COLO829 (cell line): ENCODE measurements at places on chromosomes 4 and X.
A peak's percentile ranks its signal among the peaks of the same experiment; 100 is the strongest.

DNA sequence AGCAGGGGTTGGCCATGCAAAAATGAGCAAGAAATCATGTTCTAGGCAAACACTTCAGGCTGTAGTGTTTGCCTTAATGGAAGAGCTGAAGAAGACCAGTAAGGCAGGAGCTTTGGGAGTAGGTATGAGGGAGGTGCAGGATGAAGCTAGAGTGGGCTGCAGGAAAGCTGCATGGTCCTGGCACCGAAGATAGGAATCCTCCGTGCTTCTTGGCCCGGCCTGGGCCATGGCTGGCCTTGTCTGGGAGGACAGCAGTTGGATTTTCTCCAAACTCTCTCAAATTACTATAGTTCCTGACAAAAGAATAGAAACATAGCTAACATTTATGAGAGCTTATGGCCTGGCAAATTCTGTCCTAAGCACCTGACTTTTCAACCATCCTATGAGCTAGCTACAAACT is 116.5 kb downstream of the UCHL1 start:
- DNase-seq = no peak

DNA sequence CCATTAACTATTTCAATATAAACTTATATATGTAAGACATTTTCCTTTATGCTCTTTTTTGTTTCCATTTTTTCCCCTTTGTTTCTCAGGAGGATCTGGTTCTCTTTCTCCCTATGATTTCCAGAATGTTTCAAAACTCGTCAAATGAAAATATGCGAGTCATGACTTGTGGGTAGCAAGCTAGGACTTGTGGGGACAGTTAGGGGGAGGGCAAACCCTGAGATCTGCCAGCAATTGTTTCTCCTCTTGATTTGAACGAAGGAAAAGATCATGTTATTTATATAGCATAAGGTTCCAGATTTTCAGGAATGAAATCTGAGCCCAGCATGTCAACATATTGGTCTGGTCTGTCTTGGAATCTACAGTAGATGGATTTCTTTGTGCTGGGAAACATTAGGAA is 28.9 kb upstream of the GPC4 start:
- no peak for DNase-seq

- DNase-seq = no peak
Observed at GRCh38 chrX:581066-581465, 49.5 kb upstream of the SHOX start.

GRCh38 chr4:140103676-140104075 is 50.3 kb downstream of the MAML3 start:
- no peak for DNase-seq

- no peak for DNase-seq
Observed at GRCh38 chr4:85149676-85150075, 183.2 kb upstream of the WDFY3 start.

GRCh38 chr4:41061482-41062185 is 152.7 kb downstream of the APBB2 start:
- no peak for DNase-seq

DNA sequence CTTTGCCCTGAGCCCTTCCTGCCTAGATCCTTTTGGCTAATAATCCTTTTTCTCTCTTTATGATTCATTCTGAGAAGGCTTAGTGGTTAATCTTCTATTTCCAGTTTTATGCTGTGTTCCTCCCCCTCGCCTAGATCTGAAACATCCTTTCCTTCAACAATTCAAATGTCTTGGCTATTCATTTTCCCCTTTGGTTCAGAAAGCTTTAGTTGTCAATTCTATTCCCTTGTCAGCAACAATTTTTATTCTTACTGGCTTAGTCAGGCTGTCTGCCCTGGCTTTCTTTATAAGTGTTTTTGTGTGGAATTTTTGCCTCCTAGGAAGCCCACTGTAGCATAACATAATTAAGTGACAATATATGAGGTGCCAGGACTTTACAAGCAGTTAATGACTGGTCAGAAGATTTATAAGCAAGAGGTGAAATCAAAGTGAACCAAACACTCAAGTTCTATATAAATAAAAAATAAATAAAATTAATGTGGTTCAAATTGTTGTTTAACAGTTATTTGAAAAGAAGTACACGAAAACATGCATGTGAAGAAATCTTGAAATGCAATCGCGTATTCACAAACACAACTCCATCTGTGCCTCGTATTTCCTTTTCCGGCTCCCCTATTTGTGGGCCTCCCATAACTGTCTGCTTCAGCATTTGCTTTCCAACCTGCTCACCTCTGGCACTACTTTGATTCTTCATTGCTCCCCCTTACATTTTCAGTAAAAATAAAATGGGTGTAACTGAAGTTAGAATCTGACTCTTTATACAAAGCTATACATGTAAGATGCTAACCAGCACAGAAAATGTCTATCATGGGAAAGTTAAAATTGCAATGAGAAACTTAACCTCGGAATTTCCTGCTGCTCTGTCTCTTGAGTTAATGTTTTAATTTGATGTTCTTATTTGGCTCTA is 235.4 kb downstream of the SPRY1 start:
- peak; percentile 48 for DNase-seq

GRCh38 chrX:10011991-10012390 is 44.8 kb downstream of the CLDN34 start:
- no peak for DNase-seq

DNA sequence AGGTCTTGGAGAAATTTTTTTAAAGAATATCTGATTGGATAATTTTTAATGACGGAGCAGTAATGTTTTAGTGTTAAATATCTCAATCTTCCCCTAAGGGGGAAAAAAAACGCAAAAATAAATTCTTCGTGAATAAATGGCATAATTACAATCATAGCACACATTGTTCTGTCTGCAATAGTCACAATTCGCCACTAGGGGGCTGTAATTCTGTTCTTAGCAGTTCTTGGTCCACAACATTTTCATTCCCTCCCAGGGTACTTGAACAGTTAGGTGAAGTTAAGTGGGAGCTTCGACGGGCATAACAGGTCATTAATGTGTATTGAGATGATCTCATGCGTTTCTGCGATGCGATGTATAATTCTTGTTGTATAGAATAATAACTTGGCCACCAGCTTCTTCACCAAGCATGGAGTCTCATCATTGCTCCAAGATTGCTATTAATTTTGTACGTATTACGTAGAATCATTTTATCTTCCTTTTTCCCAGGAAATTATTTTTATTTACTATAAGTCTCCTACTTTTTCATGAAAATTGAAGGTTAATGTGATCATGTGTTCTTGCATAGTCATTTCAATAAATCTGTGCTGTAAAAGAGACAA is 27.2 kb downstream of the HTR2C start:
- DNase-seq = peak; percentile 6

DNA sequence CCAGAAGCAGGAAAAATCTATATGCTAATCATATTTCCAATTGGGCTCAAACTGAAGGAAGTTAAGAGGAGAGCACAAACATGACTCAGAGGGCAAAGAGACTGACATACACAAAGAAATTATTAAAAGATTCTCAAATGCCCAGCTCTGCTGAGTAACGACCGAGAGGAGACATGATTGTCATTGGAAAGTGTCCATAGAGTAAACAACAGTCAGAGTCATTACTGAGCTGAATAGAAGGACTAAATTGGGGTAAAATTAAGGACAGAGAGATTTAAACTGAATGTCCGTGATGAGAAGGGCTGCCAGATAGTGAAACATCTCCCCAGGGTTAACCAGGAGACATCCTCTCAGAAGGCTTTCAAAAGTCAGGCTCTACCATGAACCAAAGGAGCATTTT is 111.2 kb upstream of the GALNT7 start:
- peak; percentile 71 for DNase-seq

DNA sequence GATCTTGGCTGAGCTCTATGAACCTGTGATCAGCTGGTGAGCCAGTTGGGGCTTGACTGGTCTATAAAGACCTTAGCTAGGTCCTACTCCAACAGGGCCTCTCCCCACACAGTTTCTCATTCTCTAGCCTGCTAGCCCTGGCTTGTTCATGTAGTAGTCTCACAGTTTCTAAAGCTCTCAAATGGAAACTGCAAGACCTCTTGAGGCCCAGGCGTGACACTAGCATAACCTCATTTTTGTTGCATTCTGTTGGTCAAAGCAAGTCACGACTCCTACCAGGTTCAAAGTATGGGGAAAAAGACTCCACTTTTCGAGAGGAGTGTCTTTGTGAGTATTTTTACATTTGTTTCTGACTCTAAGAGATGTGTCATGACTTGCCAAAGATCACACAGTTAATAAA is 50.9 kb downstream of the CEP44 start:
- no peak for DNase-seq

DNA sequence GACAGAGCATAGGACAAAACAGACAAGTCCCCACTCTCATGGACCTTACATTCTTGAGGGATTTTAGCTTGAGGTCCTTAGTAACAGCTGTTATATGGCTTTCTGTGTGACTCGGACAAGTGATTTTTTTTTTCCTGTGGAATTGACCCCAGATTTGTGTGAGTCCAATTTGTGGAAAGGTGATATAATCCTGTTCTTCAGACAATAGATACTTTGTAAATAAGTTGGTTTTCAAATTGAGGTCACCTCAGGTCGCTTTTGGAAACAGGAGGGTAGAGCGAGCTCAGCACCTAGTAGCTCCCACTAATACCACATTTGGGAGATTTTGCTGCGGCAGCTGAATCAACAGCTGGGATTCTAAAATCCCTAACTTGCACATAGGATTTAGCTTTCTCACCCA is 1008.8 kb downstream of the ADGRL3 start:
- DNase-seq = no peak

DNA sequence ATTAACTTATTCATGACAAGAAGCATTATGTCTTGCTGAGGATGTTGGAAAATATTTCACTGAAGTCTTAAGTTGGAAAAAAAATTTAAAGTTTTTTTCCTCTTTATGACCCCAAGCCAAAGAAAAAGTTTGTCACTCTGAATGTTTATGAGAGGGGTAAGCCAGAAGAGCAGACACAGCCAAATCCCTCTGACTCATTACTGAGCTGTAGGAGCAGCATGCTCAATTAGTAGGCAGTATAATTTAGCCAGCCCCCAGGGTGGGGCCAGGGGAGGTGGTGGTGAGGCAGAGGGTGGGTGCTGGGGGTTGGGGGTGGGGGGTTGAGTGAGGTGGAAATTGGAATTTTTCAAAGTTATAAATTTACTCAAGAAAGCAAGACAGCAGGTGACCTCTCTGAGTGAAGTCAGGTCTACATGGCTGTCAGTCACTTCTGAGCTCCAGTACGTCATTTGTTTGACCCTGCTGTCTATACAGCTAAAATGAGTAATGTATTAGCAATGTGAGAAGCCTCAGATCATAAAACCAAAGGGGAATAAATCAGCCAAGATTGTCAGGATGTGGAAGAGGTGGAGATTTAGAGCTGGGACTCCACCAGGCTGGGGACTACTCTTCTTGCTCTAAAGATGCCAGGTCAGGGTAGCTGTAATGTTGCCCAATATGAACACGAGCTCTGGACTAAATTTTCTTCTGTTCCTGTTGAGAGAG is 98.8 kb upstream of the NDP start:
- peak; percentile 21 for DNase-seq

DNA sequence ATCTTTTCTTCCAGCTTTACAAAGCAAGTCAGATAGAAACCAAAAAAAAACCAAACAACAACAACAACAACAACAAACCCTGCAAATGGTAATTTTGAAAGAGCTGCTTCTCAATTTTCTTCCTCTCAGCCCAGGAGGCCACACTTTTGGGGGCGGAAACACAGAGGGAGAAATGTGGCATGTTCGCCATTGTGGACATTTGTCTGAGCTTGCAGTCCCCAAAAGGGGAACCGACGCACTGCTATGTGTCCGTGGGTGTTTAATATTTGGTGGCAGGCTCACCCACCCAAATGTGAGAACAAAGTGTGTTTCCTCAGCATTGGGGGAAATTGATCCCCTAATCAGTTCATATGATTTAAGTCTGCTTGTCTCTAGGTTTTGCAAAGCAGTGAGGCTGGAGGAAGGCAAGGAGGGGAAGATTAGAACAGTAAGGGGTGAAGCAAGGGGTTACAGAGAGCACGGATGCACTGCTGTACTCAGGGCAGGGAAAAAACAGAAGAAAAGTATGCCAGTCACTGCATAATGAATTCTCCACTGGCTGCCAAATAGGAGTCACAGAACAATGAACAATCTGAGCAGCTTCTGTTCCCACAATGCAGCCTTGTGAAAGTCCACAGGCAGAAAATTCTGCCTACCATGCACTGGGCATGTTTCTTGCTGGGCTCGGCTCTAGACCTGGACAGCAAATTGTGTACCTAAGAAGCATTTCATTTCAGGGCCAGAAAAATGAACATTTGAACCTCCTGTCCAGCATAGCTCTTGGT is 74.7 kb upstream of the GPM6B start:
- peak; percentile 63 for DNase-seq

DNA sequence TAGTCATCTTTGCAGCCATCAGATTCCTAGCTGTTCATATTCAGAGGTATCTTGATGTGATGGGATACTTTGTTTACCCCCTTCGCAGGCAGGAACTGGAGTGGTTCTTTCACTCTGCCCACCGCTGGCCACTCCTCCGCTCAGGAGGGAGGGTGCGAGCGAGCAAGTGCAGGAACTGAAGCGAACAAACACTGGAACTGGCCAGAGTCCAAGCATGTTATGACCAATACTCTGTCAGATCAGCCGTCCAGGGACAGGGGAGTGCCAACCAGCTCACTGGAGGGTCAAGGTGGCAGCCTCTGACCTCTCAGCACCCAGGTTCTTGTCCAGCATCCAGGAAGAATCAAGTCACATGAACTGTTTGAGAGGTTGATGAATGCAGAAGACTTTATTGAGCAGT is 18.0 kb upstream of the MANBA start:
- DNase-seq = no peak

GRCh38 chr4:7199129-7199725 is 6.9 kb downstream of the SORCS2 start:
- DNase-seq = no peak

DNA sequence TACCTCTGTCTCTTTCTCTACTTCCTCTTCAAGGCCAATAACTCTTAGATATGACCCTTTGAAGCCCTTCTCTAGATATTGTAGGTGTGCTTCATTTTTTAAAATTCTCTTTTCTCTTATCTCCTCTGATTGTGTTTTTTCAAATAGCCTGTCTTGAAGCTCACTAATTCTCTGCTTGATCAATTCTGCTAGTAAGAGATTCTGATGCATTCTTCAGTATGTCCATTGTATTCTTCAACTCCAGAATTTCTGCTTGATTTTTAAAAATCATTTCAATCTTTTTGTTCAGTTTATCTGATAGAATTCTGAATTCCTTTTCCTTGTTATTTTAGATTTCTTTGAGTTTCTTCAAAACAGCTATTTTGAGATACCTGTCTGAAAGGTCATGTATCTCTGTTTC is 47.9 kb downstream of the MCUB start:
- no peak for DNase-seq

DNA sequence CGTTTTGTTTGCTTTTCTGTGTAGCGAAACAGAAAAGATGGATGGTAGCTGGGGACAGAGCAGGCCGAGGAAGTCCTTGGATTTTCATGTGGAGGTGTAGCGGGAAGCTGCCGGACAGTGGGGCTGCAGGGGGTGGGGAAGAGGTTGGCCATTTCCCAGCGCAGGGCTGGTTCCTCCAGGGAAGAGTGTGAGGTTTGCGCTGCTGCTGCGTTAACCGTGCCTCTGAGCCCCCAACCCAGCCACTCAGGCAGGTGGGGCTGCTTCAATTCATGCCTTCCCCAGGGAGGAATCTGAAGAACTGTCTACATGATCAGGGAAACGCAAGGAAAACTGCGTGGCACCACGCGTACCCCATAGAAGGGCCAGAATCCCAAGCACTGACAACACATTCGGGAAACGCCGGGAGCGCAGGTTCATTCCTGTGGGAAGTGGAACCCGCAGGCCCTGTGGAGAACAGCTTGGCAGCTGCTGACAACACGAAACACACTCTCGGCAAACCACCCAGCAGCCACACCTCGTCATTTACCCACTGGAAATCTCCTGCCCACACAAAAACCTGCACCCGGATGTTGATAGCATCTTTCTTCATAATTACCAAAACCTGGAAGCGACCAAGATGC is 57.7 kb downstream of the PCGF3 start:
- DNase-seq = no peak
